A172 (cell line): ENCODE measurements at places on chromosomes 3 and 15. TPM values are rescaled to one million over a fixed set of nuclear protein-coding genes. Genes with fewer than 3 reads are reported as not detected.

The COL8A1 gene
- 24.4 and 26.9 TPM in 2 replicates for total RNA-seq

The EXD1 gene
- total RNA-seq: not detected in 2 replicates

The BOC gene
- 3.1 and 4.5 TPM in 2 replicates for total RNA-seq

The GOLGA8R gene
- 0.43 and 1.8 TPM in 2 replicates for total RNA-seq

The POTEB gene
- not detected in 2 replicates for total RNA-seq

The ADGRG7 gene
- not detected in 2 replicates for total RNA-seq

The AMIGO3 gene
- total RNA-seq: 0.41 and 1.0 TPM in 2 replicates

The CSTA gene
- 0.24 TPM in 1 of 2 replicates, not detected in the other for total RNA-seq

The MYEF2 gene
- total RNA-seq: 30.4 and 41.4 TPM in 2 replicates

The SEMA6D gene
- not detected in 2 replicates for total RNA-seq
